Endothelial cell of coronary artery (primary cell): ENCODE measurements at places on chromosomes 3 and 15. TPM values are rescaled to one million over a fixed set of nuclear protein-coding genes. Genes with fewer than 3 reads are reported as not detected.

Gene ABI3BP
- 9.2 and 17.2 TPM in 2 replicates for total RNA-seq

Gene GOLGA6L7
- not detected in 2 replicates for total RNA-seq

Gene SCN11A
- total RNA-seq: 0.09 TPM in 1 of 2 replicates, not detected in the other

Gene MEF2A
- 16.2 and 24.6 TPM in 2 replicates for total RNA-seq

Gene HAUS2
- total RNA-seq: 24.5 and 27.2 TPM in 2 replicates
